Muscle of leg (tissue), 16 donors: ENCODE measurements at places on chromosomes 1 and 21. TPM values are rescaled to one million over a fixed set of nuclear protein-coding genes. Genes with fewer than 3 reads are reported as not detected.

NFYC gene
- polyA plus RNA-seq, result 52.6 TPM

NHLH2 gene
- not detected for polyA plus RNA-seq

CD244 gene
- 0.31 TPM for polyA plus RNA-seq

HORMAD1 gene
- not detected for polyA plus RNA-seq

DUSP12 gene
- 27.1 TPM for polyA plus RNA-seq

LRRN2 gene
- polyA plus RNA-seq, result 9.8 TPM

OR2L5 gene
- not detected for polyA plus RNA-seq

C8B gene
- 0.25 TPM for polyA plus RNA-seq

ETV3L gene
- not detected for polyA plus RNA-seq

UMODL1 gene
- not detected for polyA plus RNA-seq

ATP8B2 gene
- 29.3 TPM for polyA plus RNA-seq

GUCA2A gene
- not detected for polyA plus RNA-seq
